NCI-H460 (cell line): ENCODE measurements at places on chromosomes 1 and 21. TPM values are rescaled to one million over a fixed set of nuclear protein-coding genes. Genes with fewer than 3 reads are reported as not detected.

DNA sequence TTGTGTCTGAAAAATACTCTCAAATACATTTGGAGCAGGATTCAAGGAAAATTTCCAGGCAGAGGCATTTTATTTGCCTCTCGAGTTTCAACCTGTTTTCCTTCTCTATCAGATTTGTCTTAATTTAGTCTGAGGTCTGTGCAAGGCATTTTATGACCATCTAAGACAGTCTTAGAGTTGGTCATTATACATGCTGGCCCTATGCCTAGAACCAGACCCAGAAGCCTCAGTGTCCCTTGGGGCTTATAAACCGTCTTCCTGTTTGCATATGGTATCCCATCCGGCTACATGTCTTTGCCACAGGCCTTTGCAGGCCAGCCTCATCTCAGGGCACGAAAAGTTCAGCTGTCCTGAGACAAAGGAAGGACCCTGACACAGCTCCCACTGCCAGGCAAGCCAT, 346.1 kb downstream of the SIPA1L2 start:
- DNase-seq = no peak

DNA sequence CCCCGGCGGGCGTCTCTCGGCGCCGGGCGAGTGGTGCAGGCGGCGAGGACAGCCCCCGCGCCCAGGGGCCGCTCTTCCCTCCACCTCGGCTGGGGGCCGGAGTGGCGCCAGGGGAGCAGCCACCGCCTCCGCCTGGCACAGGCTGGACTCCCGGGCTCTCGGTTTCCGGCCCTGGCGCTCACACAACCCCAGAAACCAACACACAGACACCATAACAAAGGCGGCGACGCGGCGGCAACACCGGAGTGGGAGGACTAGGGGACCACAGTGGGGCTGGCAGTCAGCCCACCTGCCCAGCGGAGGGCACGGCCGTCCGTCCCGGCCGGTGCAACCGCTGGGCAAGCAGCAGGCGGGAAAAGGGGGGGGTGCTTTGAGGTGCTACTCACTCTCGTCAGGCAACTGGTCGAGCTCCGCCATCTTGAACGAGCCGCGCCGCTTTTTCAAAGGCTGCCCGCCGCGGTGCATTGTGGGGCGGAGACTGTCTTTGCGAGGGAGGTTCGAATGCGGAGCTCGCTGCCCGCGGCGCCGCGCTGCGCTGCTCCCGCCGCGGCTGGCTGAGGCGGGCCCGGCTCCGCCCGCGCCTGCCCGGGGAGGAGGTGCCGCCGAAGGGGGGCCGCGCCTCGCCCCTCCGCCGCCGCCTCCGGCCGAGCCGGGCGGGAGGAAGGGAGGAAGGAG, at the start of gene LIN9:
Gene LIN9, minus strand, starts transcription at position 442 of the 675 bp plus-strand sequence. Its CDS starts 25 bp downstream, at position 417.
- DNase-seq = peak; percentile 92

GRCh38 chr1:61636376-61636775, 88.6 kb downstream of the TM2D1 start:
- DNase-seq = no peak

GRCh38 chr1:169487561-169487960, 1.8 kb upstream of the SLC19A2 start:
- no peak for DNase-seq

DNA sequence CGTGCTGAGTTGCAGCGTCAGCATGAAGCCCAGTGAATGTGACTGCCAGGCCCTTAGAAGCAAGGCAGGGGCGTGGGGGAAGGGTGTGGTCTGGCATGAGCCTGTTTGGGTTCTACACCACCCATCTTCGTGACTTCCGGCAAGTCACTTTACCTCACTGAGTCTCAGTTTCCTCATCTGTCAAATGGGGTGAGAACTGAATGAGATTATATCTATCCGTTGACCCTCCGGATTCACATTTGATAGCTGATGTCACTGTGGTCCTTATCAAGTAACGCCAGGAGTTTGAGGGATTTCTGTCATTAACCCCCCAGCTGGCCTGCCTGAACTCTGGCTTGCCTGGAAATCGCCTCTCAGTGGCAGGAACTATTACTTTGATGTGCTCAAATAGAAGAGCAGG, 15.6 kb downstream of the MRPL37 start:
- no peak for DNase-seq

GRCh38 chr1:10745383-10745782, 51.1 kb downstream of the CASZ1 start:
- no peak for DNase-seq

GRCh38 chr1:62294261-62294660, 25.0 kb downstream of the KANK4 start:
- DNase-seq = no peak

- DNase-seq = no peak
Measured at GRCh38 chr1:38005195-38006007, at the start of gene FHL3. FHL3 (minus strand) TSS chr1:38005514; CDS start chr1:37999412, 6,102 bp downstream.

DNA sequence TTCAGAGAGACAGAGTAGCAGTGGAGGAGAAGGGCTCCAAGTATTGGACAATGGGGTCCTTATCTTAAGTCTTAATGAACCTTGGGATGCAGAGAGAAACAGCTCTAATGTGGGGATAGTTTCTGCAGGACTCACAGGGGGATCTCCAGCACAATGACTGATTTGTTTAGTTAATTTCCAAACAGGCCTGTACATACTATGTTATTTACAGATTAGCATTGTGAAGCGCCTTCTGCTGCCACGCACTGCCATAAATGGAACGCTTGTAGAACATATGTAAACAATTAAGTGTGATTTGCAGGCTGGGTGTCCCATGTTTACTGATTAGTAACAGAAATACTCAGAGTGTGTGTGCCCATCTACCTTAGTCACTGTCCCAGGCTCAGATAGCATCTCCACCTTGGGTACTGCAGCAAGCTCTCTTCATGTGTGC, 56.1 kb downstream of the NTPCR start:
- DNase-seq = no peak

DNA sequence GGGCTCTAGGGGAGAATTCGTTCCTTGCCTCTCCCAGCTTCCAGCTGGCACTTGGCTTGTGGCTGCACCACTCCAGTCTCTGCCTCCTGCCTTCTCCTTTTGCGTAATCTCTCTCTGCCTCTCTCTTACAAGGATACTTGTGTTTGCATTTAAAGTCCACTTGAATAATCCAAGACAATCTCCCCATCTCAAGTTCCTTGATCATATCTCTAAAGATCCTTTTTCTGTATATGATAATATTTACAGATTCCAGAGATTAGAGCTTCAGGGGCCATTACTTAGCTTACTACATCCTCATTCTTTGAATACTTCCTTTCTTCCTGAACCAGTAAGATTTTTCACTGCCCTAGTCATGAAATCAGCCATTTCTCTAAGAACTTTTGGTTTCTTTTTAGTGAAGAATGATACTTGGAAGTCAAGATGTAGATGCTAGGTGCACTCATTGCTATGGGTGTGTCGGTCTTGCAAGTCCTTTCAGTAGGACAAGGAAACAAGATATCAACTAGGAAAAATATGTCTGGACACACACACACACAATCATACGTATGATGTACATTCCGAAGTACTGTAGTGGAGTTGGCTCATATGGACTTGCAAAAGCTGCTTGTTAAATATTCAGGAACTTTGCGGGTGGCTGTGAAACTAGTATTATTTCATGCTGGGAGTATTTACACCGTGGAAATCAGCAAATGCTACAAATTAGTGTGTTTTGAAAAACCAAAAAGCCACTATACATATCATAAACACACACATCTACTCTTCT, 20.8 kb upstream of the RLF start:
- no peak for DNase-seq

GRCh38 chr1:66246351-66247269, 287.3 kb upstream of the SGIP1 start:
- DNase-seq = no peak

- DNase-seq = no peak
Measured at GRCh38 chr1:29117381-29117780, 6.3 kb downstream of the TMEM200B start.

Gene BRDT
- not detected in 2 replicates for total RNA-seq

GRCh38 chr1:217522277-217522676, 108.6 kb downstream of the GPATCH2 start:
- no peak for DNase-seq

DNA sequence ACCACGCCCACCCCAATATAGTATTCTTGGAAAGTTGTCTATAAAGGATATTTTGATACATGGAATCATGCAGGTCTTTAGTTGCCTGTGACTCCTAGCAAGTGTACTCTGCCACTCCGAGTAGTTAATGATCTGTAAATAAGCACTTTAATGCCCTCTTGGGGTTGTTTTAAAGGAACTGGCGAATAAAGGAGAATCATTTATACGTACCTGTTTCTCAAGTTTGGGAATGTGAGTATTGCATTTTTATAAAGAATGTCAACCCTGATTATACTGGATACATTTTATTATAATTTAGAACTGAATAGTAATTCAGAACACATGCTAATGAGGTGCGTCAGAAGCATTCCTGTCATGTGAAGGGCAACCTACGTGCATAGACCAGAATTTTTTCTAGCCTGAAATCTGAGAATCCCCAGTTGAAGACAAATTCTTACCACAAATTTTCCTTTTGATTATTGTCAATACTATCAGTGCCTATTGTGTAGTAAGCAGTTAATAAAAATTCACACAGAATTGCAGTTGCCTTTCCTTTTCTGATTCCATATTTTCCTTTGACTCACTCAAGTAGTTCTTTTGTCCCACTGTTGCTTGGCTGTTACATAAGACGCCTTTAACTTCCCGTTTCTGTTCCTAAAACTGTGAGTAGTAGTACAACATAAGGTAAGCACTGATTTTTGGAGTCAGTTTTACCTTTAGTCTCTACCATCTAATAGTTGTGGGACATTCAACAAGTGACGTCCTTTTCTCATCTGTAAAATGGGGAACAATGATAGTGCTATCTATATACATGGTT, 5.1 kb downstream of the AHCYL1 start:
- DNase-seq = no peak

Gene BCAN
- total RNA-seq = 0.07 TPM in 1 of 2 replicates, not detected in the other

- no peak for DNase-seq
Measured at GRCh38 chr1:92323473-92324453, 24.9 kb downstream of the RPAP2 start.

- DNase-seq = no peak
Measured at GRCh38 chr21:45316871-45317397, 29.2 kb upstream of the POFUT2 start.

DNA sequence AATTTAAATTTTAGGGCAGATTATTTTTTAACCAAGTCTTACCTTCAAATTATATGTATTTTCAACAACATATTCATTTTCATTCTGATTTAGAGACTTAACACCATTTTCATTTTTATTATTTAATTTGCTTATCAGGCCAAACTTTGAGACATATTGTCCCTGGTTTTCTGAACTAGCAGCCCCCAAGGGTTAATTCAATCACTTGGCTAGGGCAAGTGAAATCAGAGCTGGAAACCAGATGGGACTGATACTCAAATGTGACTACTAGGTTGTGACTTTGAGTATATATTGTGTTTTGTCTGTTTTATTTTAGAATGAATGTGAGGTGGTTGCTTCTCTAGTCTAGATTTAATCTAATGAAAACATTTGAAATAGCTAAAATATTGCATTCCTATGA, 198.9 kb upstream of the PTGFR start:
- DNase-seq = no peak

Gene KRTAP13-2
- total RNA-seq = not detected in 2 replicates

GRCh38 chr1:3219005-3219790, 150.2 kb downstream of the PRDM16 start:
- no peak for DNase-seq

DNA sequence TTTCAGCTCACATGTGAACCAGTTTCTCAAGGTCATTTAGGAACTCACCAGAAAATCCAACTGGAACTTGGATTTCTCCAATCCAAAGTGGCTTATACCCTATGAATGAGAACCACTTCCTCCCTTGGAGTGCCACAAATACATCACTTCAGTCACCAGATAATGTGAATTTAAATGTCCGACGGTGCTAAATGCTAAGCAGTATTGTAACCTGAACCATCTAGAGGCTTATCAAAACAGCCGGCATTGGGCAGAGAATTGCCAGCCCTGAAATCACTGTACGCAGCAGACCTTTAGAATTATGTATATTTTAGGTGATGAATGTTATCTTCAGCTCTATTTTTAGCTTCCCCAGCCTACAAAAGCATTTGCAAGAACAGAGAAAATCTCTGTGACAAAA, 76.8 kb upstream of the COX20 start:
- DNase-seq = no peak

- no peak for DNase-seq
Measured at GRCh38 chr1:64474665-64475439, 4.9 kb downstream of the CACHD1 start.

DNA sequence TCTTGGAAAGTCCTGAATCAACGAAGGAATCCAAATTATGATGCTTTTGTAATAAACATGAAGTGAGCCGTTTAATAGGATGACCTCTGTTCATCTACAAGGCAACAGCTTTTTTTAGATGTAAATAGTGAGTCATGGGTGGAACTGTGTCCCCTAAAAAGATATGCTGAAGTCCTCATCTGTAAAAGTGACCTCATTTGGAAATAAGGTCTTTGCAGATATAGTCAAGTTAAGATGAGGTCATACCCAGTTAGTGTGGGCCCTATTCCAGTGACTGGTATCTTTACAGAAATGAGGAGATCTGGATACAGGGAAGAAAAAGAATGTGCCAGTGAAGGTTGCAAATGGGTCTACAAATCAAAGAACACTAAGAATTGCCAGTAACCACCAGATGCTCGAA, 1287.3 kb upstream of the ADGRL4 start:
- DNase-seq = no peak

Gene TMEM51
- 6.3 and 6.4 TPM in 2 replicates for total RNA-seq

DNA sequence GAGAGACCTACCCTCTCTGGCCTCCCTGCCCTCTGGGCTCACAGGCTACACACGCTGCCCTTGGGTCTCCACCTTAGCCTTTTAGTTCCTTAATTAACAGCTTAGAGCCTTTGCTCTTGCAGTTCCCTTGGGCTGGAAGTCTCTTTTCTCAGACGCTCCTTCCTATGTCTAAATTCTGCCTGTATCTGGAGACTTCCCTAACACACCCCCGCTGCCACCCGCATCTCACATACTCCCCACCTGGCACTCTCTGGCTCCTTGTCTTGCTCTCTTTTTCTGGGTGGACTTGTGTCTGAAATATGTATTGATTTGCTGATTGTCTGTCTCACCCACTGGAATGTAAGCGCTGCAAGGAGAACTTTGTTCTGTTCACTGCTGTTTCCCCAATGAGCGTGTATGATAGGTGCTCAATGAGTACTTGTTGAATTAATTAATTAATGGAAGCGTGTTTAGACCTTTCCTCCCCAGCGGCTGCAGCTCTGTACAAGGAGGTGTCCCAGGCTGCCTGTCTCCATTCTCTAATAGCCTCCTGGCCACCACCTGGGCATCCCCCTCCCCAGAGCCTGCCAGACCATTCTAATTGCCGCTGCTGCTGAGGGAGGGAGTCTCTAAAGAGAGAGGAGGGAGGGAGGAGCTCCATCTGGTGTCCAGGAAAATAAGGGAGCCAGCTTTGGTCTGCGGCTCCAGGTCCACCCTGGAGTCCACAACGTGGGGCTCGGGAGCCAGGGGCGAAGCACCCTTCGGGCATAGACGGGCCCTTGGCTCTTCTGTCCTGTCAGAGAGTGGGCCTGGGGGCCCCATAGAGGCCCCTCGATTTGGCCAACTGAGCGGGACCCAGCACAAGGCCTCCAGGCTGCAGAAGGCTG, 95.4 kb downstream of the RNF220 start:
- DNase-seq = peak; percentile 27
